ENCODE measurements at places on chromosomes 2 and 18.

DNA sequence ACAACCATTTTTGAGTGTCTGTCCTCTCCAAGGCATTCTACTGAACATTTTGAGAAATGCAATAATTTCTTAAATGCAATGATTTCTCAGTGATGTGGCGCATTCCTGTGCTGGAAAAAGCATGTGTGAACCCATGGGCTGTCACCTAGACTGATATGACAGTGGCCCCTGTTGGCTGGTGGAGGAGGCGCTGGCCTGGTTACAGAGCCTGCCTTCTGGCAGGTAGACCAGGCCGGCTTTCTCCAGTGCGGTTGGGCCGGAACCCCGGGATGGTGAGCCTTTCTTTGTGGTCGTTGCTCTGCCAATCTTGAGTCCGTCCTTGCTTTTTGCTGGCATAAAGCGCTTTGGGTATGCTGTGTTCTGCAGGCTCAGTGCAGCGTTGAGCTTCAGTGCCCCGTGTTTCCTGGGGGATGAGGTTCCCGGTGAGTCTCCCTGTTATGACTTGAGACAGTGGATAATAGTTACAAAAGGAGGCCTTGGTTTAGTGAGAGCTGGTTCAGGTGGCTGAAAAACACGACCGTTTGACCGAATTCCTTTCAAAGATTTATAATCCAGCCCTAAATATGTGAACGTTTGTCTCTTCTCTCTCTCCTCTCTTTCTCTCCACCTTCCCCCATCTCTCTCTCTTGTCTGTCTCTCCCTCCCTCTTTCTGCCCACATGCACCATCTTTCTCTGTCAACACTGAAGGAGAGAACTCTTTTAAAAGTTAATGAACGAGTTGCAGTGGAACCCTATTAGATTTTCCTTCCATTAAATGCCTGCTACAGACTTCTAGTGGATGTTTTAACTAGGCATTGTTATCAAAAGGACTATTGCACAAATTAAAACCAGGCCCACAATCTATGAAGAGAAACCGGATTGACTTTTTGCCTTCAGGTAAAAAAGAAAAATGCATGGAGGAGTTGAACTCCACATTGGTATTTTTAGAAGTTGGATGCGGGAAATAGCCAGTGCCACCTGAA is 34.0 kb downstream of the TSHZ1 start:
- DNase-seq = no peak

DNA sequence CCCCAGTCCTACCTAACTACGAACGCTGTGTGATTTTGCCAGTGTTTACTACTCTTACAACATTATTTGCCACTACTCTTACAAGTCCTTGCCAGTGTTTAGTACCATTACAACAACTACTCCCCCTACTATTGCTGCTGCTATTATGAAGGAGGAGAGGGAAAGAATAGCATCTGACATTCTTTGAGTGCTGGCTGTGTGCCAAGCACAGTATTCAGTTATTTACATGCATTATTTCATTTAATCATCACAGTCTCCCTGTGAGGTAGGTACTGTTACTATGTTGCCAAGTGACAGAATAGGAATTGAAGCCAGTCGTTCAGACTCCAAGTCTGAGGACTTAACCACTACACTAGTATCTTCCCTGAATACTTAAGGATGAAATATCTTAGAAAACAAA is 185.9 kb upstream of the FOSL2 start:
- no peak for DNase-seq

DNA sequence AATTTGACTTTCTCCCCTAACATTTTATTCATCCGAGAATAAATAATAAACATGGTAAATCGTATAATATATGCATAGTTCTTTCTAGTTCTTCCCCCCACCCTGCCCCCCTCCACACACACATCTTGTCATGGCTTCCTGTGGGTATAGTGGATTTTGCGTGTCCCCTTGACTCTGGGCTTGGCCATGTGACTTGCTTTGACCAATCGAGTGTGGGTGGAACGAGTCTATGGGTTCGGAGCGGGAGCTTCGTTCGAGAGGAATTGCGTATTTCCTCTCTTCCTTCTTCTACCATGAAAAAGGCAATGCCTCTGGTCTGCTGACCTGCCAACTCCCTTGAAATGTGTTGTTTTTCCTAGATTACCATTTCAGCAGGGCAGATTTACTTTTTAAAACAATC is 175.2 kb downstream of the LTBP1 start:
- no peak for DNase-seq

GRCh38 chr2:29423061-29423666 is 307.9 kb downstream of the CLIP4 start:
- DNase-seq = no peak

DNA sequence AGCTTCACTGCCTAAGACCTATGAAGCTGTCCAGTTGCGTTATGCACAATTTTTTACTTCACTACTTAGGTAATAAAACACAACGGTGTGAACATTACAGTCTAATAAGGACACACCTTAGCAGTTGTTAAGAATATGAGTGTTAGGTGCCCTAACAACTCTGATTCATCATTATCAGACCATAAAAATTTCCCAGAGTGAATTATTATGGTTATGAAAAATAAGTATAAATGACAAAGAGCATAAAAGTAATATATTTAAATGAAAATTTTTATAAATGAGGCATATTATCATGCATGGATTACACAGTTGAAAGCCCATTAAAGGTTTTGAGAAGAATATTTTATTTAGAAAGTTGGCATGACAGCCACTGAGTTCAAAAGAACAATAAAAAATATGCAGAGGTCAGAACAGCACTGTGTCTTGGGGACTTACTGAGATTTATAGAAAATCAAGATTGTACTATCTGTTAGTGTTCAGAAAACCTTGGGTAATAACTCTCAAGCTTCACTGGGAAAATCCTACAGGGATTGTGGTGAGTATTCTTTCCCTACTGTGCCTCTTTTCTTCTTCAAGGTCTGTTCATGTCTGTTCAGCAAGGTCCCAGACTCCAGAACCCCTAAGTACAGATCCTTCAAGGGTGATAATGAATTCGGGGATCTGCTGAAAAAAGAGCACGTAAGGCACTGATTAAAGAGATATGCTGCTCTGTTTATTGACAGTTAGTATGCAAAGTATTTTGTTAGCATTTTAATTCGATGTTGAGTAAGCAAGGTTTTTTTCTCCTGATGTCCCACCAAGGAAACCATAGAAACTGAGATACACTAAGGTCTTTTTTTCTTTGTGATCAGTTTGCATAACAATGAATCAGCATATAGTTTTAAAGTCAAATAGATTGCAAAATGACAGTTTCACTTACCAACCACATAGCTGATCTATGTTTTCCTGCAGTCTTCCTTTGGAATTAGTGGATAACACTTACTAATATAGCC is 250.0 kb downstream of the DSEL start:
- no peak for DNase-seq

GRCh38 chr18:59910967-59911366 is 11.2 kb downstream of the PMAIP1 start:
- no peak for DNase-seq

All from NCI-H187 (cell line).